Muscle of leg (tissue), 16 donors: ENCODE measurements at places on chromosomes 1 and 21. TPM values are rescaled to one million over a fixed set of nuclear protein-coding genes. Genes with fewer than 3 reads are reported as not detected.

GRCh38 chr1:162632698-162633080 is 425 bp downstream of the DDR2 start:
- peak; percentile 80 for DNase-seq

DNA sequence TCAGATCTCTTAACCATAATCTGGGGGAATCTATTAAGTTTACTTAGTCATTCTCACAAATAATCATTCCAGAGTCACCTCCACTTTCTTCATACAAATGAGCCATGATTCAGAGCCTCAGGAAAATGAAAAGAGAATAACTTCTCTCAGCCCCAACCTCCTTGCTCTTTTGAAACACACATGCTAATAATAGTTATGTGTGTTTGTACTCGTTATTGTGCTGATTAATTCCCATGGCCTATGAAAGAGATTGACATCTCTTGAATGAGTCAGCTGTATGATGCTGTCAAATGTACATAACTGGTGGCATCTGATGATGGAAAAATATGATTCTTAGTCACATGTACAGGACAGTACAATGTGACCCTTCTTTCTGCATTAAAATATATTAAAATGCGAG is 41.5 kb downstream of the DTL start:
- no peak for DNase-seq

DNA sequence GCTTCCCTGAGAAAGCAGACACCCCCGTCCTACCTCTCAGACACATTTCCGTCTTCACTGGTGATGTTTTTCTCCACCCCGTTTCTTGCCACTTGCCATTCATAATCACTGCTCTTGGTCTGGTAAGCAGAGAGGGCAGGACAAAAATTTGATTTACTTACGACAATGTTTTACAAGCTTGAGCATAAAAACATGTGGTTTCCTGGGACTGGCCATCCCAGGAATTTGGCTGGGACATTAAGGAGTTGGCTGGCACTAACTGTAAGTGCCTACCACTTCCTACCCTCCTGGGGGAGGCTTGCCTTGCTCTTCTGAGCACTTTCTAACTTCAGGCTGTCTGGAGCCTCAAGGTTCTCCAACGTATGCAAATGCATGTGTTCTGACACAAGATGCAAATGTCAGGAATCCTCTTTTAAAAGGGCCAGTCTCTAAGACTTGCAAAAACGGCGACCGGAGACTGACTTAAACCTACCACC is 24.2 kb downstream of the ZBTB18 start:
- no peak for DNase-seq

- no peak for DNase-seq
Observed at GRCh38 chr1:81174052-81174451, 626.7 kb upstream of the ADGRL2 start.

- DNase-seq: no peak
Observed at GRCh38 chr1:200654660-200655059, 15.0 kb downstream of the DDX59 start.

DNA sequence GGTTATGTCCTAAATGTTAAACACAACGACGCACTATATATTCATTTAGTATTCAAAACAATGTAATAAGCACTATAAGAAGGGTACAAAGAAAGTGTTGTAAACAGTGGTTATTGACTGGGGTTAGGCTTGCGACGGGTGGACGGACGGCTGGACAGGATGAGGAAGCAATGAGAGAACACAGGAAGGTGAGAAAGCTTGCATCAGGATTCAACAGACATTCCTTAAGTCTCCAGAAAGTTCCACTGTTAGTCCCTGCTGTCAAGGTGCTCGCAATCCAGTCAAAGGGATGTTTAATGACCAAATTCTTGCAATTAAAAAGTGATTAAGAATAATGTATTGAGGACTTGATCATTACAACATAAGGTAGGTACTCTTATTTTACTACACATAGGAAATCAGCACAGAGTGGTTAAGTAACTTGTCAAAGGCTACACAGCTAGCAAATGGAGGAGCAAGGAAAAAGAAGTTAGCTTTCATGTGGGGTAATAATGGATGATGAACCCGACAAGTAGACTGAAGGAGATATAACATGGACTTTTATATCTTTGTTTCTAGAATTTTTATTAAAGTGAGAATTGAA is 994 bp upstream of the ACBD6 start:
- DNase-seq: no peak

- DNase-seq: no peak
Observed at GRCh38 chr1:200037904-200038303, 10.4 kb downstream of the NR5A2 start.

DNA sequence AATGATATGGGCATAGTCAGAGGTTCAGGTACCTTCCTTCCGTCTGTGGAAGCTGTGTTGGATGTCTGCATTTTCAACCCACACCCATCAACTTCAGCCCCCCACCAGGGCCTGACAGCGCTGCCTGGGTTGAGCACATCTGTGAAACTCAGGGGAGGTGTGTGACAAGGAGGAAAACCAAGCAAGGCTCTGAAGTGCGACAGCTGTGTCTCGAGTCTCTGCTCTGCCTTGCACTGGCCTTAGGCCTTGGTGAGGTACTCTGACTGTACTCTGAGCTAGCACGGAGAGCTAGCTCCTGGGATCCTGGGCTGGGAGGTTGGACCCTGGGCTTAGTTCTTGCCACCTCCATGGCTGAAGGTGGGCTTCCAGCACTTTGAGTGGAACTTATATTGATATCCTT is 9.1 kb downstream of the VANGL2 start:
- DNase-seq: no peak

GRCh38 chr1:228321435-228321834 is 85.2 kb downstream of the TRIM11 start:
- DNase-seq: no peak

DNA sequence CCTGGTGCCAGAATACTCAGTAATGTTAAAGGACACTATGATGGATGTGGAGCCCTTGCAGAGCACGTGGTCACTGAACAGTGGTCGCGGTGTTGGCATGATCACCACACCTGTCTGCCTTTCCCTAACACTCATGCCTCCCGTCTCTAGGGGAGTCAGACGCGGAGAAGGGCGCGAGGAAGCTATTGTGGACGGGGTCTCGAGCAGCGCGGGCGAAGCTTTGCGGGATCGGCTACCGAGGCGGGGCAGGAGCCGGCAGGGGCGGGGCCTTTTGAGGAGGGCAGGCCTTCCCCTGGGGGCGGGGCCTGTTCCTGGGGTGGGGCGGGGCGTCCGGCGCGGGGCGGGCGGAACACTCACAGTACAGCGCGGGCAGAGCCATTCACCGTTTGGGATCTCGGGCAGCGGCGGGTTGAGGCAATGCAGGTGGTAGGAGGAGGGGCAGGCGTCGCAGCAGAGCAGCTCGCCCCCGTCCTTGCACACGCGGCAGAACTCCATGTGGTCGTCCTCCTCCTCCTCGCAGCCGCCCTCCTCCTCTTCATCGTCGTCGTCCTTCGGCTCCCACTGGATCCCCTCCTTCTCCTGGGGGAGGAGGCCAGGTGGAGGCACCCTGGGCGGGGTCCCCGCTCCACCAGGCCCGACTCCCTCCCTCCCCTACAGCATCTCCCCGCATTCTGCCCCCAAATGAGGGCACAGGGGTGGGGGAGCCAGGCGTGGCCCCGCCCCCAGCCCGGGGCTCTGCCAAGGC is 31.5 kb downstream of the CHD5 start:
- DNase-seq: peak; percentile 9

GRCh38 chr1:223771814-223772770 is 59.8 kb downstream of the CAPN2 start:
- peak; percentile 87 for DNase-seq

DNA sequence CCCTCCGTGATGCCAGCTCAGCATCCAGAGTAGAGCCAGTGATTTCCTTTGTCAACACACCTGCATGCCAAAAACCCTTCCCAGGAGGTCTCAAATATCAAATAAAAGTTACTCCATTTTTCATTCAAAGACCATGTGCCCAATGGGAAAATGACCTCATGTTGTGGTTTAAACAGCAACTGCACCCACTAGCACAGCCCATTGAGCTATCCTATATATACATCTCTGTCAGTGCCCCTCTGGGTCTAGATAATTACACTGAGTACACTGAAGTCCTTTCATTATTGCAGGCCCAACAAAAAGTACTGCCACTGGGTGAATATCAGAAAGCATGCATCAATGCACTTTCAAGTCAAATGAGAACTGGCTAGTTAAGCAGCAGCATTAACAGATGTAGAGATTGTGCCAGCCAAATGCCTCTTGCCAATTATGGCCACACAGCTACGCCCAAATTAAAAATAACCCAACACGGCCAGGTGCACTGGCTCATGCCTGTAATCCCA is 117.7 kb downstream of the SLC45A1 start:
- peak; percentile 54 for DNase-seq

DNA sequence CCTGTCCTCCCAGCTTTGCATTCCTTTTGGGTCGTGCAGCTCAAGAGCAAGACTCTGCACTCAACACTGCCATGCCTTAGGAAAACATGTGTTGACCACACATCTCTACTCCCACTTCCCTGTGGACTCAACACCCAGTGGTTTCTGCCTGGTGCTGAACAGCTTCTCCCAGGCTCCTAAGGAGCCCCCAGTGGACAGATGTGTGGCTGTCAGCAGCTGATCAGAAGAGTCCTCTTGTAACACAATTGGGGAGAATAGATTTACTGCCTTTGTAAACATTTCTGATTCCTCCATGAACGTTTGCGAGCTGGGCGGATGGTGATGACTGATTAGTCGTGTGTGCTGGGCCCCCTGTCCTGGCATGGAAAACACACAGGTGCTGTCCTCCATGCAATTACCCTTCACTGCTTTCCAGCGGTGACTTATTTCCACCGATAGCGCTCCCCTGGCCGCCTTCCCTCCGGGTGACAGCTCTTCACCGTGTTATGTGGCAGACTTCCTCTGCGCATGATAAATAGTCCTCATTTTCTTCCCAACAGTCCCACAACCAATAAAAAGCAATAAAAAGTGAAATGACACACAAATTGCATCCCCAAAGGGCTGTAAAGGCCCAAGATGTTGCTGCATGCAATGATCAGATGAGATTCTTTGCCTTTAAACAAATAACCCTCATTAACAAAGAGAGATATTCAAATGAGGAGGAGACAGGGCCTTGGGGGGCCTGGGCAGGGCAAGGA is 249.4 kb upstream of the AJAP1 start:
- no peak for DNase-seq

- no peak for DNase-seq
Observed at GRCh38 chr1:152127673-152128072, 12.4 kb upstream of the TCHH start.

DNA sequence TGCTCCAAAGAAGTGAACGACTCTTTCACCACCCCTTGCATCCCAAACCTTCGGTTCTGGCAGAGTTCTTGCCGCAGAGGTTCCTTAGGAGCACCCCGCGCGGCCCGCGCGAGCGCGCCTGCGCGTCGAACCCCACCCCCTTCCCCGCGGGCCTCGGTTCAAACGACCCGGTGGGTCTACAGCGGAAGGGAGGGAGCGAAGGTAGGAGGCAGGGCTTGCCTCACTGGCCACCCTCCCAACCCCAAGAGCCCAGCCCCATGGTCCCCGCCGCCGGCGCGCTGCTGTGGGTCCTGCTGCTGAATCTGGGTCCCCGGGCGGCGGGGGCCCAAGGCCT is at the start of gene C1orf56:
Gene C1orf56 (plus strand): TSS at position 161 of the 334 bp plus-strand sequence. CDS start 97 bp downstream, at position 258.
- peak; percentile 88 for DNase-seq

The CLDN19 gene
- polyA plus RNA-seq: 3.5 TPM

The DMRTB1 gene
- not detected for polyA plus RNA-seq

The CFAP74 gene
- polyA plus RNA-seq: 0.04 TPM

The IGFN1 gene
- polyA plus RNA-seq: 3.1 TPM

The ACTL8 gene
- polyA plus RNA-seq: not detected

The LDLRAD1 gene
- polyA plus RNA-seq: not detected

The SLC50A1 gene
- polyA plus RNA-seq: 26.2 TPM

The DNM3 gene
- 2.2 TPM for polyA plus RNA-seq

The RXRG gene
- 47.9 TPM for polyA plus RNA-seq

The FAM110D gene
- polyA plus RNA-seq: 0.99 TPM

The VAMP4 gene
- 11.7 TPM for polyA plus RNA-seq

The TMEM54 gene
- 4.7 TPM for polyA plus RNA-seq
